ENCODE measurements at places on chromosomes 12 and 14.

- peak; percentile 29 for DNase-seq
Observed at GRCh38 chr14:86626530-86626929, 1096.6 kb downstream of the FLRT2 start.

- DNase-seq = no peak
Observed at GRCh38 chr14:93688239-93688666, 100.0 kb downstream of the PRIMA1 start.

DNA sequence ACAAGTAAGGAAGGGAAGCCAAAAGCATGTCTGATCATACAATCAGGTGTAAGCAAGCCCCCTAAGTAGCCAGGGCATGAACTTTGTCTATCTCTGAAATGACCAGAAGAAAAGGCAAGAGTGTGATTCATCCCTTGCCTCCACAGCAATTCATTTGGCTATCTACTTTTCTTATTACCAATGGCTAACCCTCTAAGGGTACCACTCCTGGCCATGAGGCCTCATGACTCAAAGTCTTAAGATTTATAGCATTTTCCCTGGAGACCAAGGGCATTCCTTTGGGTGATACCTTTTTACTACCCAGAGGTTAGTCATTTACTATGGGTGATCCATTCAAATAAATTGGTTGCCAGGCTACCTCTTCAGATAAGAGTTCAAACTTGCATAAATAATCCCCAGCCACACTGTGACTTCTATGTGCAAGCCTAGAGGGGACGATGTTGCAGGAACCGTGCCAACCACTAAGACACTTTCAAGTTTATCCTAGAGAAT is 1.5 kb upstream of the LGALS3 start:
- DNase-seq = no peak

GRCh38 chr14:75518625-75519024 is 3.6 kb upstream of the BATF start:
- DNase-seq = no peak

GRCh38 chr14:24130380-24130716 is at the start of gene FITM1:
Gene FITM1 (plus strand): TSS chr14:24130659. CDS start chr14:24131564, 905 bp downstream.
- DNase-seq = no peak

DNA sequence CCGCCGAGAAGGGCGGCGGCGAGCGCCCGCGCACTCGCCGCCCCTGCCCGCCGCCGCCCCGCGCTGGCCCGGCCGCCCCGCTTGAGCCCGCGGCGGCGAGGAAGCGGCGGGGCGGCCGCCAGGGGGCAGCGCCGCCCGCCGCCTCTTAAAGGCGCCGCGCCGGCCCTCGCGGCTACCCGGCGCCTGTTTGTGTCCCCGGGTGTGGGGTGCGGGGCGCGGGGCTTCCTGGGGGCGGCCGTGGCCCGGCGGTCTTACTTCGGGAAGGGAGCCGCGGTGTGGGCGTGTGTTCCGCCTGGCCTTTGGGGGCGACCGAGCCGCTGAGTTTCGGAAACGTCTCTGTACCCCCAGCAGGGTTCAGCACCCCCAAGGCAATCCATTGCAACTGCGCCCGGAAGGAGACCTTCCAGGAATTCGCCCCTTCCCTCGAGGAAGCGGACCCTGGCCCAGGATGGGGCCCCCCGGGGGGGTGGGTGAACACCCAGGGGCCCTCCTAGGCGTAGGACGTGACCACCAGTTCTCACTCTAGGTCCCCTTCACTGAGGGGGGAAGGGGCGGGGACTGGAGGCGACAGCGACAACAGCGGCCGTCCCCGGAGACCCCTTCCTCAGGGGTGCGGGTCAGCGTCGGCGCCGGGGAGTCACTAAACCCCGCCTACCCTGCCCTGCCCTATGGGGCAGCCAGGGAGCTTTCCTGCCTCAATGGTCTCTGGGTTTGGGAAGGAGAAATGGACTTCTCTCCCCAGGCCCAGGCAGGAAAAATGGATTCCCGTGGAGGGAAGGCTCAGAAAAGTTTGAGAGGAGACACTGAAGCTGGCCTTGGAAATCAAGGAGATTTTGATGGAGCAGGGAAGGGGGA is at the start of gene ITPK1:
TSS of gene ITPK1 (minus strand) at position 105 of the 855 bp plus-strand sequence. CDS start 762 bp downstream, outside the sequence.
- DNase-seq = peak; percentile 91

- no peak for DNase-seq
Observed at GRCh38 chr14:93084866-93085857, 30.6 kb downstream of the ITPK1 start.

GRCh38 chr12:54926246-54926645 is 58.3 kb downstream of the TESPA1 start:
- DNase-seq = no peak

DNA sequence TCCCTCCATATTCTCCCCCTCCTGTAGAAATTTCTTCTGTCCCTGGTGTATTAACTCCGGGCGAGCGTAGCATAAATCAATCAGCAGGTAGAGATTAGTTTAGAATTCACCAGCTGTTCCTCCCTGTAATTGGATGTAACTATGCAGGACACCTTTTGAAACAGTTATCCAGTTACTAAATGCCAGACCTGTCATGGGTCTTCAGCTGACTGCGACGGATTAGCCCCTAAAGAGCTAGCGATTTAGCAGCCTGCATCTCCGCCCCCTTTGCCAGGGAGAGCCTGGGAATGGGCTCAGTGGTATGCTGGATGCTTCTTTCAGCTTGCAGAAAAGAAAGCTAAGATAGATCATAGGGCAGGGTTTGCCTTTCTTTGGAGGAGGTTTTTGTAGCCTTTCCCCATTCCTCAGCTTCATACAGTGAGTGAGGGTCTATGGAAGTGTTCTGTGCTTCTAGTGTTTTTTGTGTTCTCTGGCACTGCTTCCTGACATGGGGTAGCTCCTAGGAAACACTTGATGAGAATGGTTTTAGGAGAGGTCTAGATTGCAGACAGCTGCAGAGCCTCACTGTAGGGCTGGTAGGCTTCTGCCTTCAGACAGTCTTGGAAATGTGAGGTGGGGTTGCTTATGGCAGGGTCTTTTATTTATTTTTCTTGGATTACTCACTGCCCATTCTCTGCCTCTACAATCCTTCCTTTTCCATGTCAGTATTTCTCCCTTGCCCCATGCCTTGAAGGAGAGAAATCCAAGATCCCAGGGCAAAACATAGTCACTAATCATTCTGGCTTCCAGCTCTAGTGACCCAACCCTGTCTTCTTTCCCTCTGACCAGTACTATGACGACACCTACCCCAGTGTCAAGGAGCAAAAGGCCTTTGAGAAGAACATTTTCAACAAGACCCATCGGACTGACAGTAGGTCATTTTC is 16.7 kb downstream of the COPZ1 start:
- no peak for DNase-seq

- no peak for DNase-seq
Observed at GRCh38 chr14:50736932-50737419, 68.9 kb upstream of the SAV1 start.

DNA sequence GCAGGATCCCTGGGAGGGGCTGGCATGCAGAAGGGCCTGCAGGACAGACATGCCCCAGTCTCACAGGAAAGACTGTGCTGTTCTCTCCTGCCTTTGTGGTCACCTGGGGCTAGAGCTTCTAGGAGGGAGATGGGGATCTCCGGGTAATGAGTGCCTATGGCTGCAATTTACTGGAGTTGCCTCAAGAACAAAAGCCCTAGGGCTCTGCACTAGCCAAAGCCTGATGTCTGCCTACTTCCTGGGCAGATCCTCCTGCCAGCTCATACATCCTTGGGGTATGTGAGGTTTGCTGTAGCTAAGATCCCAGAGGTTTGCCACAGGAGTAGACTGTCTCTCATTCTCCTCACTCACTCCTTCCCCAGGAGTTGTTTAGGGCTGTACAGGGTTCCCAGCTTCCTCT is 106.9 kb upstream of the PPFIA2 start:
- no peak for DNase-seq

DNA sequence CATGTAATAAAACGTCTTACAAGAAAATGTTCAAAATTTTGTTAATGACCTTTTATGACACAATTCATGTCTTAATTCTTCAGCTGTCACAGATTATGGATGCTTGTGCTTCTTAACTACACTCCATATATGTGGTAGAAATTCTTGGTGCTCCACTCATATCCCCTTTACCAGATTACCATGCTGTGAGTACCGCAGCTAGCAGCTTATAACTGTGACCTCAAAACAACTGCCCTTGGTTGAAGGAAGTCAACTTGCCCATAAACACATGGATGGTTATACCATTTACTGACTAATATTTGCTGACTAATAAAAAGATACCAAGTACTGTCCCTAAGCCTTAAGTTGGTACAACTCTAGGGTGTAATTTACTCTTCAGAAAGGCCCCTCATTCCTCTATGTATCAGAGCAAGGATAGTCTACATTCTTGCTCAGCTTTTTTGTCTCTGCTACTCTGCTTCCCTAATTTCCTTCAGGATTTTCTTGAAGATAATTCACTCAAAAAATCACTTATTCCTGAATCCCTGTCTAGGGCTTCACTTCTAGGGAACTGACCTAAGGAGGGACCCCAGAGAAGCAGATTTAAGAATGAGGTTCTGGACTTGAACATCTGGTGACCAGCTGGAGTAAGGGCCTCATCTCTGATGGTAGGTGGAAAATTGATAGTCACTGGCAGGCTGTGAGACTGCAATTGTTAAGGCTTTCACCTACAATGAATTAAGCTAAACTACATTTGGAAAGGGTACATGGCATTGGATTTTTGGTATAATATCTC is 152.3 kb downstream of the SLC6A15 start:
- DNase-seq = no peak

GRCh38 chr14:104550340-104550860 is 29.2 kb upstream of the C14orf180 start:
- no peak for DNase-seq

DNA sequence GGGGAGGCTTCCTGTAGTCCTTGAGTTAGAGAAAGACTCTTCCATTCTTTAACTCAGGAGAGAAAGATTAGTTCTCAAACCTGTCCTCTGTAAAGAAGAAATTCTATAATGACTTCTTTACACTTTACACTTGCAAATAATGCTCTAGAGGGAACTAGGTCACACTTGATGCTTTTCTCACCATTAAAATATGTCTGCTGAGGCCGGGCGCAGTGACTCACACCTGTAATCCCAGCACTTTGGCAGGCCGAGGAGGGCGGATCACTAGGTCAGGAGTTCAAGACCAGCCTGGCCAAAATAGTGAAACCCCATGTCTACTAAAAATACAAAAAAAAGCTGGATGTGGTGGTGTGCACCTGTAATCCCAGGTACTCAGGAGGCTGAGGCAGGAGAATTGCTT is 6.3 kb downstream of the NTN4 start:
- no peak for DNase-seq

DNA sequence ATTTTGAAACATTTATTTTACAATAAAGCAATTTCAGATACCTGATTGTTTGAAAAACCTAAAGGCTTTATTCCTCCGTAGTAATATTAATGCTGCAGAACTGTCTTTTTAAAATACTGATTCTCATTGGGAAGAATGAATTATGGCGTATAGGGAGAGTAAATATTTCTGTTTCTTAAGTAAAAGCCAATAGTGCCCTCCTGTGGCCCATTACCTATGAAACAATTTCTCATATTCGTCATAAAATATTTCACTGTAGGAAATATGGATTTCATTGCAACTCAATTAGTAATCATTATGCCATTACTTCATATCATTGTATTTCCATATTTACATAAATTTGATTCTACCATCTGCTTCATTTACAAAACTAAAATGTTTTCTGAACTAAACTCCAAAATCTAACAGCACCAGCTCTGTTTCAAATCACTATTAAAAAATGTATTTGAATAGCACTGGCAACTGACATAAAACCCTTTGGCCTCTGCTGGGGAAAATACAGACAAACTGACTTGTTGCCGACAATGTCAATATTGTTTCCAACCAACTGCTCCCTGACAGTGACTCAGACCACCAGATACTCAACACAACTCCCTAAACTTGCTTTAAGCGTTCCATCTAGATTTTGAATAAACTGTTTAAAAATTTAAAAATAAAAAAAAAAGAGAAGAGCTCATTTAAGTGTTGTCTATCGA is 290.3 kb downstream of the NAV3 start:
- DNase-seq = peak; percentile 72

GRCh38 chr14:34453226-34453625 is 8.8 kb downstream of the SPTSSA start:
- no peak for DNase-seq

DNA sequence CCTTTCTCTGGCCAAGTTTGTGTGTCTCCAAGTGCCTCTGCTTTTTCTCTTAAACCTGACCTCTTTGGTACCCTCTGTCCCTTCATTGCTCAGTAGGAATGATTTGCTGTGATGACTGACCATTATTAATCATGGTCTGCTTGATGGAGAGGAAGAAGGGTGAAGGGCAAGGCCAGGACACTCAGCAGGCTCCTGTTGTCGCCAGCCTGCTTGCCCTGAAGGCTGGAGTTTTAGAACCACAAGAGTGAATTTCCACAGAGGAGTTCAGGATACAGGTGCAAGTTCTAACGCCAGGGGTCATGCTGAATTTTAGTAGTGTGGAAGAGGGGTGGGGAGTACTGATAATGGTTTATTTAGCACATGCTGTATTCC is 2.8 kb upstream of the ITGA5 start:
- no peak for DNase-seq

- DNase-seq = no peak
Observed at GRCh38 chr14:53547593-53547992, 394.5 kb upstream of the DDHD1 start.

DNA sequence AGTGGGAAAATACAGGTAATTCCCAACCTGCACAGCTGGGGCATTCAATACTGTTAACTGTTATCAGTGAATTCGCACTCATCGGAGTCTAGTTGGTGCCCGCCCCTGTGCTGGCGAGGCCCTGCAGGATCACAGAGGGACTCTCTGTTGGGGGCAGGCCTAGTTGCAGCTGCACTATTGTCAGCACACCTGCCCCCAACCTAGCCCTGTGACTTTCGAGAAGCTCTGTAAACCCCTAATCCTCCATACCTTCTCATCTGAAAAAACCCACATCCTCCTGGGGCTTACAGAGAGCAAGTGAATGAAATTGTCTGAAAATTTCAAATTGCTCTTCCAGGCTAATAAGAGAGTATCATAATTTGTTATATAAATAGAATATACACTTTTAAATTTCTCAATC is 132.2 kb upstream of the NUDT4 start:
- no peak for DNase-seq

DNA sequence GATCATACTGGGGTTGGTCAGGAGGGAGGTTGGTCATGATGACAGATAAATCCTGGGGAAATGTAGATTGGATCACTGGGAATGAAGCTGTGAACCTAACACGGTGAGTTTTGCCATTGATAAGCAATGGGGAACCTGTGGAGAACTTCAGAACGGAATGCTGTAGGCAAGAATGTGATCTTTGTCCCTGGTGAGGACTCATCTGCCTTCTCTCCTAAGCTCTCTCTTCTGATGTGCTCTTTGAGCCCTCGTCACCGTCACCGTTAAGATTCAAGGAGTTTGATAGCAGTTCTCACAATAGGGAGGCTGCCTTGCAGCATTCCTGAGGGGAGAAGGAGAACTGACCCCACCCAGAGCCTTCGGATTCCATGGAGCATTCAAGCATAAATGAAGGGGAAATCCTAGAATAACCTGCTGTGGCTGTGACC is 217.6 kb downstream of the ANO6 start:
- DNase-seq = no peak

GRCh38 chr12:24596768-24597388 is 352.0 kb downstream of the BCAT1 start:
- DNase-seq = peak; percentile 73

- no peak for DNase-seq
Observed at GRCh38 chr14:75426332-75427125, 1.3 kb upstream of the JDP2 start.
